ENCODE measurements at places on chromosomes 6 and 20.

DNA sequence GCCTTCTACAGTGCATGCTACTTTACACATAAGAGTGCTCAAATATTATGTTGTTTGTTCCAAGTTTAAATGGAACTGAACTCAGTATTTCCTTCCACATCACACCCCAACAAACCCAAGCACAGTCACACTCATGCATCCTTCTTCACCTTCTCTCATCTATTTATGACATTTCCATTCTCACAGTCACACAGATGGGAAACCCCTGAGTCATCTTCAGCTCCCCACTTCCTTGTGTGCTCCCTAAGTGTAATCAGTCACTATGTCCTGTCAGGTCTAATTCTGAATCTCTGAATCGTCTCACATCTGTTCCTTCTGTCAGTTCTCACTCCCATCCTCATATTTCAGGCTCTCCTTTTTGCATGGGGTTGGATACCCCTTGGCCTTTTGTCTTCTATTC, 96.0 kb downstream of the RIMS1 start:
- no peaks in the 10 kb centered on the region for H3K36me3 ChIP-seq
- DNase-seq: no peak
- no peaks in the 10 kb centered on the region for H3K4me1 ChIP-seq
- H3K27ac ChIP-seq: no peak overlapping the region

DNA sequence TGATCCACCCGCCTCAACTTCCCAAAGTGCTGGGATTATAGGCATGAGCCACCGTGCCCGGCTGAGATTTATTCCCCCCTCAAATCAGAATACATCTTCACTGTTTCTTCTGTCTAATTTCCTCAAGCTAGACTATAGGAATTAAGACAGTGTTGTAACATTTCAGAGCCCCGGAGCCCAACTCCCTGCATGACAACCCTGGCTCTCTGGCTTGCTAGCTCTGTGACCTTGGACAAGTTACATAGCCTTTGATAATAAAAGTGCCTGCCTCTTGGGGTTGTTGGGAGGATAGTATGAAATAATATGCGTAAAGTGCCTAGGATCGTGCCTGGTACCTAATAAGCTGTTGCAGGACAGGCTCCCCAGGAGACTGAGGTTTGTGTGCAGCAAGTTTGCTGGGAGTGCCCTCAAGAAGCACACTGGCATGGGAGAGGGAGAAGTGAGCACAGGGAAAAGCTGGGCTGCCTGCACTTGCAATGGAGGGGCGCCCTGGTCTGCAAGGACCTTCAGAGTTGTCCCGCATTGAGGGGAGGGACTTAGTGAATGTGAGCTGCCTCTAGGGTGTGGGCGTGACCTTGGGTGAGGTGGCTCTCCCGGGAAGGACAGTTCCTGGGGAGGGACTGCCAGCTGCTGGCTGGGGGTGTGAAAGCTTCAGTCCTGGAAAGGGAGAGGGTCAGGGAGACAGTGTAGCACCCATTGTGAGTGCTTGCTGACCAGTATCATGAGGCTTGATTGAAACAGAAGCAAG, 43.4 kb downstream of the TAF8 start:
- H3K36me3 ChIP-seq: no peaks in the 10 kb centered on the region
- H3K4me3 ChIP-seq: no peak overlapping the region
- peak; percentile 53 for DNase-seq
- no peak overlapping the region for H3K27ac ChIP-seq

GRCh38 chr6:111558690-111559187, 46.9 kb downstream of the TRAF3IP2 start:
- no peak for DNase-seq
- H3K4me1 ChIP-seq: peaks cover 6% of the 10 kb centered on the region
- H3K27me3 ChIP-seq: no peaks in the 10 kb centered on the region

DNA sequence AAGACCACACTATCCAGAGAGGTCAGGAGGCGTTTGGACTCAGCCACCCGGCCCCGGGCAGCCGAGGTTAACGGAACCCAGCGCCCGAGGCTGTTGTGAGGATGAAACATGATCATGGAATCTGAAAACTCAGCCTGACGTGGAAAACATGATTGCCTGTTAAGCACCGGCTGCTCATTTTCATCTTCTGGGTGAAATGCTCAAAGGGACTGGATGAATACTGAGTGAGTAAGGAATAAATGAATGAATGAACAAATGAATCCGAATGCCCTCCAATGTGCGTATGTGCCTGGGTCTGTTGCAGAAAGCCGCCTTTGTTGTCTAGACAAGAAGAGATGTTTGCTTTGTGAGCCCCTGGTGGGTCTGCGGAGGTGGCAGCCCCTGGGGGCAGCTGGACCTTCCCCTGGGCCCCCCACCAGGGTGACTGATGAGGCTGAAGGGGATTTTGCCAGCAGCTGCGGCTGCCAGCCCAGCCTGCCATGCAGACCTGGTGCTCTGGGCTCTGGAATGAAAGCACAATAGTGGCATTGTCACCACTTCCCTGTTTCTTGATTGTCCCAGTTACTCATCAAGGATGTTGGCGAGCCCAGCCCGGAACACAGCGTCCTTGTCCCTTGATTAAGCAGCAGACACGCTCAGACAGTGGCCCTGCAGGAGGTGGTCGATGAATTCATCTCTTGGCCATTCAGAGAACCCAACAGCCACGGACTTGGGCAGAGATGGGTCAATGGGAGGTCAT, 211.1 kb downstream of the ANKRD60 start:
- no peak overlapping the region for H3K4me3 ChIP-seq
- no peaks in the 10 kb centered on the region for H3K27me3 ChIP-seq
- H3K4me1 ChIP-seq: no peaks in the 10 kb centered on the region
- no peak overlapping the region for H3K27ac ChIP-seq
- no peaks in the 10 kb centered on the region for H3K36me3 ChIP-seq
- DNase-seq: peak; percentile 26
